CD4-positive, alpha-beta T cell (primary cell): ENCODE measurements at places on chromosomes 13 and 19.

DNA sequence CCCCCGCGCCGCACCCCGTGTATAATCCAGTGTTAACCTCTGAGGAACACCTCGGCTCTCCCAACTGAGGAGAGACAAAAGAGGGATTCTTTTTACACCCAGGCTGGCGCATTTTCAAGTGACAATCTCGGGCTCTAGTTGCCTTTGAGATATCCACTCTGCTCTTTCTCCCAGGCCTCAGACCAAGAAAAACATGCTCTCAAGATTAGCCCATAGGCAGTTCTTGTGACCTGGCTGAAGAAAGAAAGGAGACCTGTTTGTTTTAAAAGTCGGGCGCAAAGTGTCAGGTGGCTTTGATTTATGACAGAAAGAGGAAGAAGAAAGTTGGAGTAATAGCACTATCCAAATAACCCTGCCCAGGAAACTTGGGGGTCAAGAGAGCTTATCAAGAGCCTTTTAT, 27.3 kb downstream of the SHISA2 start:
- DNase-seq: no peak

GRCh38 chr19:6589711-6590257, 1.2 kb downstream of the CD70 start:
- DNase-seq: no peak

GRCh38 chr19:10262771-10263170, 8.1 kb upstream of the ICAM1 start:
- DNase-seq: no peak

DNA sequence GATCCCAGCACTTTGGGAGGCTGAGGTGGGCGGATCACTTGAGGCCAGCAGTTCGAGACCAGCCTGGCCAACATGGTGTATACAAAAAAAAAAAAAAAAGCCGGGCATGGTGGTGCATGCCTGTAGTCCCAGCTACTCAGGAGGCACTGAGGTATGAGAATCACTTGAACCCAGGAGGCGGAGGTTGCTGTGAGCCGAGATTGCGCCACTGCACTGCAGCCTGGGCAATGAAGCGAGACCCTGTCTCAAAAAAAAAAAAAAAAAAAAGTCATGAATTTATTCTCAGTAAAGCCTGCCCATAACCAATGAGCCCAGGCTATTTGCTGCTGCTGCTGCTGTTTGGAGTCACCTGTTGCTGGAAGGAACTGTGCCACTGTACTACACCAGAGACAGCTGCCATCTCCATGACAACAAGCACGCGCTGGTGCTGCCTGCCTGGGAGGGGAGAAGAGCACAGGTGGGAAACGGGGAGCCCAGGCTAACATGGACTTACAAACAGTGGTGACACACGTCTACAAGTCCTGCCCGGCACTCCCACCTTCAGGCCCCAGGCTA, 11.3 kb downstream of the ZFR2 start:
- no peak for DNase-seq

GRCh38 chr19:5850743-5851293, 431 bp downstream of the FUT3 start:
- DNase-seq: no peak

DNA sequence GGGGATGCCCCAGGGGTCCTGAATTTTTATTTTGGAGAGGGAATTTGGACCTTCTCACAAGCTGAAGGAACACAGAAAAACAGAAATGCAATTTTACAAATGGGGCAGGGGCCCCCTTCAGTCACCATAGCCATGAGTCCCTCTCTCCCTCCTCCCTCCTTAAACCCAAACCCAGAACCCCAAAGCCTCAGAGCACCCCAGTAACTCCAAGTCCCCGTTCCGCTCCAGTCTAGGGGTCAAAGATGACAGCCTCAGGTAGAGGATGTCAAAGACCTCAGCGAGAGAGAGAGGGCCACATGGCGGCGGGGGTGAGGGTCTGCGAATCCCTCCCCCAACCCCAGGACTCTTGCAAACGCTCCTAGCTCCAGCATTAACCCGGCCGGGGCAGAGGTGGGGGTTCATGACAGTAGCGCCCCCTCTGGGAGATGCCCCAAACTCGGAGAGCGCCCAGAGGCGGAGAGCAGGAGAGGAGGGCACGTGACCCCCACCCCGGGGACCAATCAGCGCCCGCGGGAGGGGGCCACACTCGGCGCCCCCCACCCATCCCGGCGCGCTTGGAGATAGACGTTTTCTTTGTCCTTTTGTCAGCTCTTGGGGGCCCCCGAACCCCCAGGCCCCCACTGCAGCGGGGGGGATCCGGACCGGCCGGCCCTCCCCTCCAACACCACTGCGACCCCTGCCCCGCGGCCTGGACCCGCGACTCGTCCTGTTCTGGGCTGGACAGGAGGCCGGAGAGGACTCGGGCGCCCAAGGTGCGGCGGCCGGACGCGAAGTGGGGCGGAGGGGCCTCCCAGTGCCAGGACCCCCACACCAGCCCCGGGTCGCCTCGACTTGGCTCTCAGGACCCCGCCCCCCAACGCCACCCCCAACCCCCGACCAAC, 20.8 kb upstream of the SEMA6B start:
- DNase-seq: no peak

DNA sequence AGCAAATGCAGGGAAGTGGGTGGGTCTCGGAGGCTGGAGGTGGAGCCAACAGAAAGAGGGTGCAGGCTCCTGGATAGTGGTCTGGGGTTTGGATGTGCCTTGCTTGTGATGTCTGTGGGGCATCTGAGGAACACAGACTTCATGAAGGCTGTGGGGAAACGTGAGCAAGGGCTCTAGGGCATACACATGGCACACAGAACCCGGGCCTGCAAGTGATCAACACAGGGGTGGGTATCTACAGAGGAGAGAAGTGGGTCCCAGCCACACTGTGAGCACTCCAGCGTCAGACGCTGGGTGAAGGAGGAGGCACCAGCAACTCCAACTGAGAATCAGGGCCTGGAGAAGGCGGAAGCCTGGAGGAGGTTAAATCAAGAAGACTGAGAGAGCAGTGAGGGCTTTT, 5.4 kb upstream of the UBE2M start:
- DNase-seq: no peak

GRCh38 chr13:97211300-97211699, 10.8 kb upstream of the MBNL2 start:
- DNase-seq: no peak

GRCh38 chr13:67935626-67936025, 705.5 kb upstream of the PCDH9 start:
- DNase-seq: no peak

DNA sequence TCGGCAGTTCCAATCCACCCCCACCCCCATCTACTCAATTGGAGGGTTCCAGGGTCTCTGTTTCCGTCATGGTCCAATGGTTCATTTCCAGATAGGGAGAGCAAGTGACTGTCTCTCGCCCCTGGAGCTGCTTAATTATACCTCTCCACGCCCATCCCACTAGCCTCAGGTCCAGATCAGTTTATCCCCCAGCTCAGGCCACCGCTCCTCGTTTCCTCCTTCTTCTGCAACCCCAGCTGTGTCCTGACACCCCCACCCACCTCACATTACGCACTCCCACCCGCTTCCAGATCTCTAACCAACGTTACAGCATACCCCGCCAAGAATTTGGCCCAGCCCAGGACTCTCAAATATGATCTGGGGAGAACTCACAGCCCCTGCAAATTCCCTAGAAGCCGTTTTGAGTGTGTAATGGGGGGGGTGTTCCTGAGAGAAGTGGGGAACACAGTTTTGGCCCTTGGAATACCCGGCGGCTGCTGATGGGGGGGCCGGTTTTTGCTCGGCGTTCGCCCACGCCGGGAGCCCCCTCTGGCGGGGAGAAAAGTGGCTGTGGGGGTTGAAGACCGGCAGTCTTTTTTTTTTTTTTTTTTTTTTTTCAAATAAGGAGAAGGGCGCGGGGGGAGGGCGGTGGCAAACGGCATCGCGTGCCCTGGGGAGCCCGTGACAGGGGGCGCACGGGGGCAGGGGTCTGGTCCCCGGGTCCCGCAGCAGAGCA, 1.7 kb upstream of the PDE4A start:
- DNase-seq: no peak
